ENCODE measurements at places on chromosomes 12 and 14.

DNA sequence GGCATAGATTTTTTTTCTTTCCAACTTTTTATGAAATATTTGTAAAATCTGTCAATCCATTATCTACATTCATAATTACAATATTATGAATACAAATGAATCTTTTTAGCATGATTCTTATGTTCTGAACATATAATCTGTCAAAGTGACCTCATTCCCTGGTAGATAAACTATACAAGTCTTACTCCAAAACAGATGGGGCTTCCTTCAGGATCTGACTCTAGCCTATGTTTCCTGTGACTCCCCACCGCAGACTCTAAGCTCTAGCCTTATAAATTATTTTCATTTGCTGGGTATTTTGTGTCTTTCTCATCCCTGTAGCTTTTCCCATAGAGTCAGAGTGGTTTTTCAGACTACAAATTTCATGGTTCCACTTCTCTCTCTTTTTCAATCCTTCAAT, 202.1 kb upstream of the KITLG start:
- no peak for DNase-seq

DNA sequence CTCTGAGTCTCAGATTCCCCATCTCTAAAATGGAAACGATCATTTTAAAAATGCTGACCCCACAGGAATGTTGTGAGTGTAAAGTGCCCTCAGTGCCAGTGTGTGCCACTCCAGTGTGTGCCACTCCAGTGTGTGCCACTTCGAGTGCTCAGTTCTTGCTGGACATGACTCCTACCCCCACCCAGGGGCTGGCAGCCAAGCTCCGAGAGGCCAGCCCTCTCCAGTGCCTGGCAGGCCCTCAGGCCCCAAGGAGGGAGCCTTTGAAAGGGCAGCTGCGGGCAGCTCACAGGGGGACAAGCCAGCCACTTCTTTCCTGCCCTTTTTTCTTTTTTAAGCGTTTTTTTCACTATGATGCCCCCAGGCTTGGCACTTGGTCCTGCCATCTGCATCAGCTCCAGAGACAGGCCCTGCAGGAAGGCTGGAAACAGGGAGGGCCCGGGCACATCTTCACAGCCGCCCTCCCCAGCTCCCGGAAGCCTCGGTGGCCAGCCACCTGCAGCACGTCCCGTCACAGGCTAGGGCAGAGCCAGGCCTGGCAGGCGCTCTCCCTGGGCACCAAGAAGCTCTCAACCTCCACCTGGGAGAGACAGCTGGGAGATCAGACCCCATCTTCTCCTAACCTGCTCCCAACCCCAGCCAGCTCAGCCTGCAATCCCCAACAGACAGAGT, 29.8 kb downstream of the NCOR2 start:
- DNase-seq: no peak

GRCh38 chr12:14272956-14273912, 92.2 kb upstream of the ATF7IP start:
- DNase-seq: no peak

DNA sequence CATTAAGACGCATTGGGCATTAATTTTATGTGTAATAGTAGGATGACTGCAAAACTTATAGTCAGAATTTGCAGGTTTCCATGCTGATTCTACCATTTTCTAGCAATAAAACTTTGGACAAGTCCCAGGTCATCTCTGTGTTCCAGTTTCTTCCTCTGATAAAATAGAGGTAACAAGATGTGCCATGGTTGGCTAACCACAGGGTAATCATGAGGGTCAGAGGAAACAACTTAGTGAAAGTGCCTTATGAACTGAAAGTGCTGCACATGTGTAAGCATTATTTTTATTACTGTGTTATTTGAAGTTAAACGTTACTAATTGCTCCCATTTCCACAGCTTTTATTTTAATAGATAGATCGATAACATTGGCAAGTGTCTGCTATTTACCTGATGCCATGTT, 21.1 kb downstream of the SMCO2 start:
- DNase-seq: no peak

DNA sequence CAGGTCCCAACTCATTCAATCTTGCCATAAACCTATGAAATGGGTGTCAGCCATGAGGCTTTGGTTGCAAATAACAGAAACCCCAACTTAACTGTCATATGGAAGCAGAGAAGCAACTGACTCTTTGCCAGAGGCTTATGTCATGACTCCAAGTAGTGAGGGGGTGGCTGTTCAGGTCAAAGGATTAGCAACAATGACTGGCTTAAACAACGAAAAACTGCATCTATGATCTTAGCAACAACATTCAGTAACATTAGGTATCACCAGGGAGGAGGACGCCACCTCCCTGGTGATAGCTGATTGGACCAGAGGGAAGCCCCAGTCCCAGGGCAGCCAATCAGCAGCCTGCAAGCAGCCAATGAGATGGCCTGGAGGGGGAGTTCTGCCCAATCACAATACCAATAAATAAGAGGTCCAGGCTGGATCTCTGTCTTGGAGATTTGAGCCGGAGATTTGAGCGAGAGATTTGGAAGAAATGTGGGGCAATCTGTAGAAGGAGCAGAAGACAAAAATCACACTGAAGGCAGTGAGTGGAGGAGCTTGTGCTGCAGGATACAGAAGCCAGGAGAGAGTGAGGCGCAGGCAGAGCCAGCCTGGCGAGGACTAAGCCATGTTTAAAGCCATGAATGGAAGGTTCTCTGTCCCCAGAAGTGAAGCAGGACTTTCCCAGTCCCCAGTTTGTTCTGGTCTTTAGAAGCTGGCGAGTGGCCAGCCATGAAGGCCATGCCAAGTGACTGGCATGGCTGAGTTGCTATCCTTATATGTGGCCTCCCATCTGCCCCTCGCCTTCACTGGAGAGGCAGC, 93.3 kb downstream of the CALM1 start:
- no peak for DNase-seq

DNA sequence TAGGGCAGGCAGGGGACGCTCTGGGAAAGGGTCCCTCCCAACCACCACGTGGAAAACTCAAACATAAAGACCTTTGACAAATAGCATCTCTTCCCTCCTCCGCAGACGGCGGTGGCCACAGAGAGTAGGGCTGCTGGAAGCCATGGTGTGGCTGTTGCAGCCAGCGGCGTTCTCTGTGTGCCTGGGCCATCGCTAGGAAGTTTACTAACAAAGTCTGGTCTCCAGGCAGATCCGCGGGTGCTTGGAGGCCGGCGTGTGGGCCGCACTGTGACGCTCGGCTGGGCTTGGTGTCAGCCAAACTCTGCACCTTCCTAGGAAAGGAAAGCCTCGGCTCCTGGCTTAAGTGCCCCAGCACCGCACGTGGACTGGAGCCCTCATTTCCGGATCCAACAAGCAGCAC, 65.6 kb downstream of the CCDC88C start:
- DNase-seq: no peak

Measured in stimulated activated CD4-positive, alpha-beta T cell treated with anti-CD3 and anti-CD28 coated beads, Interleukin-12 subunit alpha, Interleukin-12 subunit beta, amount 100 ng/mL, for 24 hours (primary cell).